Suppressor macrophage treated with lipopolysaccharide for 1 hour (primary cell): ENCODE measurements at places on chromosomes 1 and 21.

- peak; percentile 41 for DNase-seq
Measured at GRCh38 chr1:185541871-185542301, 192.3 kb upstream of the HMCN1 start.

GRCh38 chr1:91754348-91754747, 131.6 kb downstream of the TGFBR3 start:
- DNase-seq: no peak

DNA sequence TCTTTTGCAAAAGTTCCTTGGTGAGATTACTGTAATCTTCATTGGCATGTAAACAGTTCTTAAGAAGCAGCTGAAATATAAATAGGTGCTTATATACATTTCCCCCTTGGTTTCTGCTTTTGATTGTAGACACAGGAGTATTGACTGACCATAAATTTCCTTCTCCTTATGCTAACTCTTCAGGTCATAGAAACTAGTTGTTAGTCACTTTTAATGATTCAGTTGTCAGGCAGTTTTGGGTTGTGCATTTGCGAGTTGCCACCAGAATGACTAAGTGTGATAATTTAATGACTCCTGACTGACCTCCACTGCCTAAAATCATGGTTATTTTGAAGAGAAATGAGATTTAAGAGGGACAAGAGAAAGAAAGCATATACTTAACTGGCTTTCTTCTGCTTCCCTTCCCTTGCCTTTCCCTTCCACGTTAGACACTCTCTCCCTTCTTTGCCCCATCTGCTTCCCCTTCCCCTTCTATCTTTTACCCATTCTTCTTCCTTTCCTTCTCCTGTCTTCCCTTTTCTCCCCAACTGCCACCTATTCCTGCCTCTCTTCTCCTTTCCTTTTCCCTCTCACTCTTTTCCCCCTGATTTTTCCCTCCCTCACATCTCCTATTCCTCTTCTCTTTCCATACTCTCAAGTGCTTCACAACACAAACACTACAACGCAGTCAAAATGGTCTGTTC, 12.3 kb downstream of the ZMPSTE24 start:
- peak; percentile 11 for DNase-seq

DNA sequence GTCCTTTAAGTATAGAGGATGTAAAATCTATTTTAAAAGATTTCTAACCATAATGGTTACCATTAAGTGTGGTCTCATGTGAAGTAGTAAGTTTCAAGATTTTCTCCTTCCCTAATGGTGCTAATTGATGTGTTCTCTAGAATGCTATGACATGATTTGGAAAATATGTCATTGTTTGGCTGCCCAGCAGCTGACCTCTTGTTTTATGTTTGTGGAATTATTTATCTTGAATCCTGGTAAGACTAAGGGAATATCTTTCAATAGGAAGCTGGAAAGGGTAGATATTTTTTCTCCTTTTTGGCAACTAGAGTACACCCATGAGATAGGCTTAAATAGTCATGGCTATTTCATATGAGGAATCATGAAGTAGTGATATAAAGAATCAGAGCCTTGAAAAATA, 139.8 kb upstream of the CHODL start:
- no peak for DNase-seq

DNA sequence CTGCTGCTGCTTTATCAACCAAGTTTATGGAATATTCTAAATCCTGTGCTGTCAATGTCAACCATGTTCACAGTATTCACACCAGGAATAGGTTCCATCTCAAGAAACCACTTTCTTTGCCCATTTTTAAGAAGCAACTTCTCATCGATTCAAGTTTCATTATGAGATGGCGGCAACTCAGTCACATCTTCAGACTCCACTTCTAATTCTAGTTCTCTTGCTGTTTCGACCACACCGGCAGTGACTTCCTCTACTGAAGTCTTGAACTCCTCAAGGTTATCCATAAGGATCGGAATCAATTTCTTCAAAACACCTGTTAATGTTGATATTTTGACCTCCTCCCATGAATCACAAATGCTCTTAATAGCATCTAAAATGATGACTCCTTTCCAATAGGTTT, 39.7 kb upstream of the IFNLR1 start:
- no peak for DNase-seq

DNA sequence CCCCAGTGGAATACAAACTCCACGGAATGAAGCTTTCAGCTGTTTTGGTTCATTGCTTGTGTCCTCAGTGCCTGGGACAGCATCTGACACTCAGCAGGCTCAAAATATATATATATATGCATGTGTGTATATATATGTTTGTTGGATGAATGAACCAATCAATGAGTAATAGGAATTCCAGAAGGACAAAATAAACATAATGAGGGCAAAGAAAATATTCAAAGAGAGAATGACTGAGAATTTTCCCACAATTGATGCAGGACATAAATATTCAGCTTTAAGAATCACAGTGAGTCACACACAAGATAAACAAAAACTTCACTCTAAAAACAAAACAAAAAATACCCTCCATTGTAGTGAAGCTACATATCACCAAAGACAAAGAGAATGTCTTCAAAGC, 64.0 kb downstream of the CHD5 start:
- no peak for DNase-seq

DNA sequence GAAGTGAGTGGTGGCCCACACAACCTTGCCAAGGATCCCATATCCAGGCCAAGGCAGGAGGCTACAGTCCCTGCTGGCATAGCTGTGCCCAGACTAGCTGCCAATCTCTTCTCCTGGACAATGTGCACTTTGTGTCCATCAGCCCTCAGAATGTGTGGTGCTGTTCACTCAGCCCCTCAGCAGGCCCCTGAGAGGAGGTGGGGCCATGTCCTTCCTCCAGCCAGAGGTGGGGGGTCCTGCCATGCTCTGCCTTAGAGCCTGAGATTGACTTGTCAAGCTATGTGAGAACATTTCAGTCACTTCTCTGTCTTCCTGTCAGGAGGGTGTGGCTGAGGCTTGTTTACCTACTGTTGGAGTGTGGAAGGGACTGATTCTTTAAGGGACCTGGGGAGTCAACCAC, 1.4 kb downstream of the NCF2 start:
- peak; percentile 52 for DNase-seq

GRCh38 chr1:6260433-6260934, 414 bp downstream of the GPR153 start:
- peak; percentile 9 for DNase-seq
